Hepatic stellate cell (primary cell): ENCODE measurements at places on chromosomes 7 and 10.

GRCh38 chr10:68434657-68435056, 27.6 kb upstream of the RUFY2 start:
- no peak for DNase-seq

DNA sequence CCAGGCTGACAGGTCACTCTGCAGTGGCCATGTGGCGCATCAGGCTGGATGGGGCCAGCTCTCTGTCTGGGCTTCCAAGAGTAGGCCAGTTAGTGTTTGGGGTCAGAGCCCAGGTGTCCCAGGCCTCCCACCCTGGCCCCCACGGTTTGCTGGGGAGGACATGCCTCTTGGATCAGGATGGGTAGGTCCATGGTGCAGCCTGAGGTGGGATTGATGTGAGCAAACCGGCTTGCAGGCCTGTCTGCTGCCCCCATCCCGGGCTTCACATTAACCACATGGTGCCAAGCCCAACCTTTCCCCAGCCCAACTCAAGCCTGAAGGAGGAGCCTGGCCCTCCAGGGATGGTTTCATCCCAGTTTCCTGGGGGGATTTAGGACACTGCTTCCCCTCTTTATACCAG, 39.2 kb downstream of the LDB3 start:
- DNase-seq = no peak

DNA sequence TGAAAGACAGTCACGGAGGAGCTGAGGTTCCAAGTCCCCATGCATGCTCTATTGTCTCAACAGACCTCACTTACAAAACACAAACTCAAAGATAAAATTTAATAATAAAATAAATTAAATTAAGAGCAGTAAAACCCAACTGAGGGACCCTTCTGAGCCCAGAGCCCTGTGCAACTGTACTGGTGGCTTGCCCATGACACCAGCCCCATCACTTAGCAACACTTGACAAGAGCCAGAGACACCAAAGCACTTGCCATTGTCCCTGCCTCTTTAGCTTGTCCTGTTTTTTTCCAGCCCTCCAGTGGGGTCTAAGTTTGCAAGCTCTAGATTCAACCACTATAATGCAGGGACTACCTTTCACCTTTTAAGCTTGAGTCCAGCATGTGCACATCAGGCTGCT, 117.9 kb downstream of the JCAD start:
- no peak for DNase-seq

DNA sequence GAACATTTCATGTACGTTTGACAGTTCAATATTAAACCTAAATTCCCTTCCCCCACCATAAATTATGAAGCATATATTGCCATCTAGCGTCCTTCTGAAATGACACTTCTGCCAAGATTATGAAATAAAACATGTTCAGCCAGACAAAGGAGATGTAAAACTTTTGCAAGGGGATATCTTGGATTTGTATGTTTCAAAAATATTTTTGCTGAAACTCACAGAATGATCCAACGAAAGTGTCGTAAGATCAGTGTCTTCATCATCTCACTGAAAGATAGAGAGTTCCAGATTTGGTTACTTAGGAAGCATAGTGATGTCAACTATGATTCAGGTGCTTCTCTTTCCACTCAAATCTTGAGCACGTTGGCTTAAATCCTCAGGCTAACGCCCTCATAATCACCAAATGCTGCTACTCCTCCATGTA, 904.3 kb downstream of the XPNPEP1 start:
- DNase-seq = peak; percentile 3

GRCh38 chr7:88398459-88398858, 91.8 kb upstream of the STEAP4 start:
- DNase-seq = no peak

DNA sequence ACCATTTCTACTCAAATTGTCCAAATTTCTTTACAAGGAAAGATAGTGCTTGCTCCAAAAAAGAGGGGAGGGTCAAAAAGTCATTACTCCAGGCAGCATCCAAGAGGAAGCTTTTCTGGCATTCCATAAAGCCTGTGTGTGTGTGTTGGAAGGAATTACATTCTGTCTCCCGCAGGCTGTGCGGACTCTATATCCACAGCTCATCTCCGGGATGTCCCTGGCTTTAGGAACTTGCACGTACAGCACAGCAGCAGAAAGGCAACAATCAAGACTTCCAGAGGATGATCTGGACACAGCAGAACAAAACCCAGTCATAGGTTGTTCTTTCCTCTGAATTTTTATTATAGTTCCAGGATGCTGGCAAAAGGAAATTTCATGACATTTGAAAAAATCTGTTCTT, 94.8 kb downstream of the ITIH5 start:
- no peak for DNase-seq

DNA sequence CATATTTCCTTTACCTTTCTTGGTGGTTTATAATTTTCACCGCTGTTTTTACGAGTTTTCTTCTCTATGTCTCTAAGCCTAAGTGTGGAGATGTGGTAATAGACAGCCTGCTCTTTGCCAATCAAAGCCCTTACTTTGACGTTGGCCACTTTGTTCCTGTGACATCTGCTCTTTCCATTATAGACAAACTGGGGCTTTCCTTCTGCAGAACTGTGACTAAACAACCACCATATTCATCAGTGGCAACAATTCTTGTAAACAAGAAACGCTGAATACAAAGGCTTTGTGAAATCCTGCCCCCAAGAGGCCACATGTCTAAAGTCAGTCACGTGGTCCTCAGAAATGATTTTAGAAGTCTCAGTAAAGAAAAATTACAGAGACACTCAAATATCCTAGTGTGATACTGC, 59.6 kb upstream of the CAPZA2 start:
- no peak for DNase-seq

DNA sequence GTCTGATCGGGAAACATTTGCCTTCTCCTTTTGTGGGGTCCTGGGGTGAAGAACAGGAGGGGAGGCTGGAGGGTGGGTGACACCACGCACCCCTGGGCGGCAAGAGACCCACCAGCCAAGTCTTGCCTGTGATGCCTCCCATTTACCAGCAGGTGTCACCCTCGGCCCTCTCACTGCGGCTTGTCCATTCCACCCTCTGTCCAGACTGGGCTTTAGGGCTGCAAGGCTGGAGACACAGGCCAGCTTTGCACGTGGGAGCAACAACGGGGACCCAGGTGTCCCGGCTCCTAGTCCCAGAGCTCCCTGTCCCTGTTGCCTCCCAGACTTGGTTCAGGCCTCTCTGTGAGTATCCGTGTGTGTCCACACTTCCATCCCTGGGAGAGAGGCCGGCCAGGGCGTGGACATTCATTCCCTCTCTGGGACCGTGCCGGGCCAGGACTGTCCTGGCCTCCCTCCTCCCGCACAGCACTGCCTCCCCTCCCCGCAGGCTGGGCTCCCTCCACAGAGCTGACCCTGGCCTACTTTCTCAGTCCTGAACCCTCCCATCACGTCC, 36.2 kb upstream of the GTF2IRD1 start:
- peak; percentile 93 for DNase-seq

DNA sequence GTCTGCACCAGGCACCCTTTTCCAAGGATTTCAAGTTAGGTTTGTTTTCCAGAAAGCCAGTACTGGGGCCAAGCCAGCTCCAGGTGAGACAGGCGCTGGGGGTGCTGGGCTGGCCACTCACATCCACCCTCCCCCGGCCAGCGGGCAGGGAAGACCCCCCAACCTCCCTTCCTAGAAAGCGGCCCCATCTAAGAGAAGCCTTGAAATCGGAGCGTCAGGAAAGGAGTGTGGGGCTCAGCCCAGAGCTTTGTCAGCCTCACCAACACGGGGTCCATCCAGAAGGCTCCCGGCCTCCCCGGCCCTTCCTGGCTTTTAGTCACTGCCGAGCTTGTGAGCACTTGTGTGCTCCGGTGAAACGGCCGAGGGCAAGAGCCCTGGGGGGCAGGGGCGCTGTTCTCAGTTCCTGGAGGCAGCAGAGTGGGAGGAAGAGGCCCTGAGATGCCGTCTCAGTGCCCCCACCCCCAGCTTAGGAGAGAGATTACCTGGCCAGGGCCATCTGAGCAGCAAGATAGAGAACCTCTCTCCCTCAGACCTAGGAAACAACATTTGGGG, 39.6 kb downstream of the PDGFA start:
- DNase-seq = no peak

GRCh38 chr7:76149847-76150691, 51.6 kb upstream of the SRRM3 start:
- no peak for DNase-seq

DNA sequence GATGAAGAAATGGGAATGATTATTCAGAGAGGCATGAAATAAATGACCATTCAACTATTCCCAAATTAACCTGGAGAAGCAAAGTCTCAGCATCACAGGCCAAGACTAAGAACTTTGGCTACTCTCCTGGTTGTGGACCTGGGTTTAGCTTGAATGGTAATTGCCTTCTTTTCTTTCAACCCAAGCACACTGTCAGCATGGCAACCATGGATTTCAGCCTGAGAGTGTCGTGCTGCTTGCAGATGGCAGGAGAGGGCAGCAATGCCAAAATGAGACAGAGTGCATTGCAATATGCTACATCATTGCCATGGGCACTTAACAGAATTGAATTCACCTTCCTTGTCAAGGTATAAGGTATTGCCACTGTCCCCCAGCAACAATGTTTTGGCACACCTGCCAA, 767.2 kb downstream of the REEP3 start:
- no peak for DNase-seq
